Neural progenitor cell (in vitro differentiated cells): ENCODE measurements at places on chromosomes 7 and 10.

GRCh38 chr7:158031867-158032308 is 555.7 kb downstream of the PTPRN2 start:
- peak overlapping the region; percentile 8 for H3K4me3 ChIP-seq
- DNase-seq, result peak; percentile 83
- peak overlapping the region; percentile 89 for H3K27ac ChIP-seq

GRCh38 chr7:149846436-149847046 is 8.4 kb downstream of the ZNF862 start:
- H3K4me1 ChIP-seq, result peaks cover 3% of the 10 kb centered on the region
- H3K27ac ChIP-seq, result no peak overlapping the region
- H3K4me3 ChIP-seq, result no peak overlapping the region
- no peak for DNase-seq
- H3K36me3 ChIP-seq, result no peaks in the 10 kb centered on the region

GRCh38 chr10:31112961-31113360 is 81.3 kb upstream of the ZNF438 start:
- DNase-seq, result no peak
- no peaks in the 10 kb centered on the region for H3K36me3 ChIP-seq
- H3K4me1 ChIP-seq, result no peaks in the 10 kb centered on the region
- H3K4me3 ChIP-seq, result no peak overlapping the region
- H3K27ac ChIP-seq, result no peak overlapping the region

DNA sequence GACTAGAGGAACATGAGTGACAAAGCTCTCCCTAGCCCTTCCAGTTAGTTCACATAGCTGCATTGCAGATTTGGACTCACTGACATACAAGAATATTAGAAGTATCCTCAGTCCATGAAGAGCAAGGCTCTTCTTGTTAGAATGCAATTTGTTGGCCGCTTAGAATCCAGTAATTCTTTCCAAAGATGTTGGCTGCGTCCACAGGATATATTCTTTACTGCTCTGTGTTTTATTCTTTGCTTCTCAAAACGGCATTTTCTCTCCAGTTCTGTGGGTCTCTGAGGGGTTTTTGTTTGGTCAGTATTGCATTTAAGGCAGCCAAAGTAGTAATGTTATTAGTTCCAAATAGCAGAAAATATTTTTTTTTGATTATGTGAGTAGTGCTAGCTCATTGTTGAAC is 588.6 kb downstream of the DNAJB9 start:
- H3K27ac ChIP-seq, result no peak overlapping the region
- H3K36me3 ChIP-seq, result no peaks in the 10 kb centered on the region
- DNase-seq, result no peak
- H3K4me1 ChIP-seq, result no peaks in the 10 kb centered on the region
- H3K4me3 ChIP-seq, result no peak overlapping the region
- no peaks in the 10 kb centered on the region for H3K27me3 ChIP-seq

GRCh38 chr10:36116731-36117130 is 474.6 kb upstream of the FZD8 start:
- peaks cover 9% of the 10 kb centered on the region for H3K4me1 ChIP-seq
- no peaks in the 10 kb centered on the region for H3K36me3 ChIP-seq
- no peak overlapping the region for H3K4me3 ChIP-seq
- H3K27ac ChIP-seq, result no peak overlapping the region

DNA sequence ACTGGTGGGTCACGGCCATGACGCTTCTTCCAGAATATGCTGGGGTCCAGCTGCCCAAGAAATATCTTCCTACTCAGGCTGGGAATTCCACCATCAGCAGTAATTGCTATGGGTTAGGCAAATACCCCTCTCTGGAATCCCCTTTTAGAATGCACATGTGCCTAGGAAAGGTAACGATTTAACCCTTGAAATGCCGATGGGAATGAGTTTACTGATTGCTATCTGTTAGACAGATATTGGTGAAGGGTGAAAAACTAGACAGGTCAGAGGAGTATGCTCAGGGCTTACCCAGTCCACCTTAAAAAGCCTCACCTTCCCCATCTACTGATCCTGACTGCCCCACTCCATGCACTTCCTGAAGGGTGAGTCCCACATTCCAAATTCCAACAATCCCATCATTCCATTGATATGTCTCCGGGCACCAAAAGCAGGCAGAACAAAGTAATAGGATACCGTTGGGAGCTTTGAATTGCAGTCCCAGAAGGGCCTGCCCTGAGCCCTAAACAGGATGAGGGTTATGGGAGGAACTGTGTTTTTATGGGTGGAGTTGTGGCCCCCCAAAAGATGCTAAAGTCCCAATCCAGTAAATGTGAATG is 59.3 kb downstream of the DLG5 start:
- H3K27me3 ChIP-seq, result no peaks in the 10 kb centered on the region
- DNase-seq, result no peak
- H3K36me3 ChIP-seq, result no peaks in the 10 kb centered on the region
- H3K4me3 ChIP-seq, result no peak overlapping the region
- H3K4me1 ChIP-seq, result peaks cover 11% of the 10 kb centered on the region
- no peak overlapping the region for H3K27ac ChIP-seq

DNA sequence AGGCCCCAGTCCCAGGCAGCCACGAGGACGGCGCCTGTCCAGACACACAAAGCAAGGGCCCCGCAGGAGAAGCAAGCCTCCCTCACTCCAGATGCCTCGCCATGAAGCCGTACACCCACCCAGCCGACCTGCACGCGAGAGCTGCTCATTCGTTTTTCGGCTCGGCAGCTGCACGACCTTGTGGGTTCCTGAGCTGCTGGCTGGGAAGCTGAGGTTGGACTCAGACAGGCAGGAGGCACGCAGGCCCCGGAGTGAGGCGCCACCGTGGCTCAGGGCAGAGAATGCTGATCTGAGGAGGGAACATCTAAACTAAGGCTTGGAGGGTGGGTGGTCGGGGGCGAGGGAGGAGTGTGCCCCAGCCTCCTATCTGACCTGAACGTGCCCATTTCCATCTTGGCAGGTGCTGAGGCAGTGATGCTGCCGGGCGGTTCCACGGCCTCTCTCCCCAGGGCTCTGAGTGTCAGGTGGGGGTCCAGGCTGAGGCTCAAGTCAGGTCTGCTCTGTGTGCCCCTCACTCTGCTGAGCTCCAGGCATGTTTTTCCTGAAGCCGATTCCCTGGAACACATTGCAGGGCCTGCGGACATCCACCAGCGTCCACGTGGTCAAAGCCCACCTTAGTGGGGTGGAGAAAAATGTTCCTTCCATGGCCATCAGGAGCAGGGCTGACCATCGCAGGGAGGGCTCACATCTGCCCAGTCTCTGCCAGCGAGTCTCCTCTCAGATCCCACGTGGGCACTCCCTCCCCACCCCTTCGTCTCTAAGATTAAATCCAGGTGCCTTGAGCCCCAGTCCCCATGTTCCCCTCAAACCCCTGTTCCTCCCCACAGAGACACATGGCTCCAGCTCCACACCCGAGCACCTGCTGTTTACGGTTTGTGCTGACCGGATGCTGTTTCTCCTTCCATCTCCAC is 28.1 kb upstream of the FAM20C start:
- H3K27ac ChIP-seq, result no peak overlapping the region
- H3K4me3 ChIP-seq, result no peak overlapping the region
- no peak for DNase-seq
- no peaks in the 10 kb centered on the region for H3K4me1 ChIP-seq

GRCh38 chr7:134750083-134751062 is 29.1 kb upstream of the CALD1 start:
- no peaks in the 10 kb centered on the region for H3K27me3 ChIP-seq
- H3K36me3 ChIP-seq, result no peaks in the 10 kb centered on the region
- no peak overlapping the region for H3K27ac ChIP-seq
- peaks cover 5% of the 10 kb centered on the region for H3K4me1 ChIP-seq

GRCh38 chr10:108450280-108450679 is 1285.8 kb upstream of the SORCS1 start:
- H3K27me3 ChIP-seq, result no peaks in the 10 kb centered on the region
- no peak for DNase-seq
- H3K36me3 ChIP-seq, result no peaks in the 10 kb centered on the region

DNA sequence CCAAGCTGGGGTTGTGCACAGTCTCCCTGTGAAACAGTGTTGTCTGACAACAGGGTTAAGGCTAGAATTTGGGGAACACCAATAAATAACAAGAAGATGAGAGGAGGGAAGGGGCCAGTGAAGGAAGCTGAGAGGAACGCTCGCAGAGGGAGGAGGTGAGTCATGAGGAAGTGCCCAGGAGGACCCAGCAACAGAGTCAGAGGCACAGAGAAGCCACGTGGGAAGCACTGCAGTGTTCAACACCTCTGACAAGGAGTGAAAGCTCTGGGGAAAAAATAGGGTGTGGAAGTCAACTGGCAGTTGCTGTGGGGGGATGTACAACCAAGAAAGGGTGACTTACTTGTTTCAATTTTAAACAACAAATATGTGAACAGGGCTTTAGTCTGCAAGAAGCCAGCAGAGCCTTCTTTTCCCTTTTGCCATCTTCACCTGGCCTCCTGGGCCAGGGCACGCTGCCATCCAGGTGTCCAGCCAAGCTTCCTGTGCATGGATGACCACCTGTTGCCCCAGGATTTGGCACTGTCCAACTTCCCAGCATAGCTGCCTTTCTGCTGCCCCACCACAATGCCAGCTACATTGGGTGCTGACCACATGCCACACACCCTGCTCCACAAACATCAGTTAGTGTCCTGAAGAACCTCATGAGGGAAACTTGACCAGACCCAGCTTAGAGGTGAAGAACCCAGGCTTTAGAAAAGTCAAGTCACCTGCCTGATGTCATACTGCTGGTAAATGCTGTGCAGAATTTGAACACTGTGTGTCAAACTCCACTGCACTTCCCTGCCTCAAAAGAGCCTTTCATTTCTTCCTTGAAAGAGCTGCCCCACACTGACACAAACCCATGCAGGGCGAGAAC is 69.6 kb downstream of the ATXN7L1 start:
- DNase-seq, result no peak
- no peaks in the 10 kb centered on the region for H3K27me3 ChIP-seq
- H3K4me1 ChIP-seq, result peaks cover 9% of the 10 kb centered on the region
- H3K27ac ChIP-seq, result no peak overlapping the region
- no peak overlapping the region for H3K4me3 ChIP-seq
